ENCODE measurements at places on chromosomes 1 and 21.

GRCh38 chr1:2202843-2203601, 8.4 kb upstream of the FAAP20 start:
- no peak for DNase-seq

- no peak for DNase-seq
Observed at GRCh38 chr1:28971980-28972771, 57.8 kb downstream of the EPB41 start.

GRCh38 chr1:55827350-55827749, 612.2 kb upstream of the USP24 start:
- no peak for DNase-seq

DNA sequence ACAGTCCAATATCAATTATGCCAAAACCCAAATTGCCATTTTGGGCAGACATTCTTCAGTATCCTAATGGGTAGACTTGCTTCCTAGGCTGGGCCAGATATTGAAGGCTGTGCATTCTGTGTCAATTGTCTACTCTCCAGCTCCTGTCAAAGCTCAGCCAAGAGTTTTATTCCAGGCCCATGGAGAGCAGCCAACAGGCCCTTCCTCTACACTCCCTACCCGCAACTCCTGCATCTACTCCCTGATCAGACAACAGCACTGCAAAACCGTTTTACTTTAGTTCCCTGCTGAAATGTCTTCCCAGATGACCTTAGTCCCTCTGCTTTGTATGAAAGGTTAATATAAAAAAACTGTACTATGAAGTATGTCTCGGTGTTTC, 6.6 kb upstream of the ADORA3 start:
- DNase-seq, result no peak

GRCh38 chr1:183635099-183635605, 431 bp downstream of the ARPC5 start:
- DNase-seq, result peak; percentile 56

DNA sequence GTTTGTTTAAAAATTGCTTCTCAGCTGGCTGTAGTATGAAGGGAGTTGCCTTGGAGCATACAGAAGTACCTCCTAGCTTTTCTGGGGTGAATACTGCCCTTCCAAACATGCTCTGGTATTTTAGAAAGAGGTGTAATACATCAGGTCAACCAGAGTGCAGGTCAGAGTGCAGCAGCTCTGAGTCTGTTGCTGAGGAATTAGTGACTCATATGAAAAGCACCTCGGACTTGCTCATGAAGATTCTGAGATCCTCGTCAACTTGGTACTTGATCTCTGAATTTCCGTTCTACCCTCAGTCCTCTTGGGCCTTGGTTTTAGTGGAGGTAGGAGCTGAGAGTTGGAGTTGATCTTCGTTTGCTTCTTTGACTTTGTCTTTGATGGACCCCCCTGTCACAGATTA, 67.3 kb downstream of the NOS1AP start:
- DNase-seq, result no peak

- DNase-seq, result no peak
Observed at GRCh38 chr1:211318576-211319280, 7.9 kb upstream of the TRAF5 start.

DNA sequence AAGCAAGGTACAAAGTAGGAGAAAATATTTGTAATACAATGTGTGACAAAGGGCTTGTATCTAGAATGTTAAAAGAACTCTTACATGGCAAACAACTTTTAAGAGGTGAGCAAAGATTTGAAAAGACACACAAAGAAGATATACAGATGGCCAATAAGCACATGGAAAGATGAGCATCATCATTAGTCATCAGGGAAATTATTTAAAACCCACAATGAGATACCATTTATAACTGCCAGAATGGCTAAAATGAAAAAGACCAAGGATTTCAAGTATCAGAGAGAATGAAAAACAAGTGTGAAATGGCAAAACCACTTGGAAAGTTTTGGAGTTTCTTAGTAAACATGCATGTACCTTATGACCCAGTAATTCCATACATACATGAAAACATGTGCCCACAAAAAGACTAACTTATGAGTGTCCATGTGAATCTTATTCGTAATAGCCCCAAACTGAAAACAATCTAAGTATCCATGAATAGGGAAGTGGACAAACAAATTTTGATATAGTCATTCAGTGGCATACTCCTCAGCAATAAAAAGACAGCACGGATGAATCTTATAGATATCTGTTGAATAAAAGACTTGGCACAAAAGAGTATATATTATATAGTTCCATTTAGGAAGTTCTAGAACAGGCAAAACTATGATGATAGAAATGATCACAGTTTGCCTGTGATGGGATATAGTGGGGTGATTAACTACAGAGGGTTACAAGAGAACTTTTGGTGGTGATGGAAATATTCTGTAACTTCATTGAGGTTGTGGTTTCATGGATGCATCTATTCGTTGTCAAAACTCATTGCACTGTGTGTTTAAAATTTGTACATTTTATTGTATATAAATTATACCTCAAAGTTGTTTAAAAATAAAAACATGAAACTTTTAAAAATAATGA, 82.0 kb downstream of the DISP1 start:
- DNase-seq, result no peak

- DNase-seq, result no peak
Observed at GRCh38 chr1:198873696-198874230, 234.9 kb downstream of the PTPRC start.

DNA sequence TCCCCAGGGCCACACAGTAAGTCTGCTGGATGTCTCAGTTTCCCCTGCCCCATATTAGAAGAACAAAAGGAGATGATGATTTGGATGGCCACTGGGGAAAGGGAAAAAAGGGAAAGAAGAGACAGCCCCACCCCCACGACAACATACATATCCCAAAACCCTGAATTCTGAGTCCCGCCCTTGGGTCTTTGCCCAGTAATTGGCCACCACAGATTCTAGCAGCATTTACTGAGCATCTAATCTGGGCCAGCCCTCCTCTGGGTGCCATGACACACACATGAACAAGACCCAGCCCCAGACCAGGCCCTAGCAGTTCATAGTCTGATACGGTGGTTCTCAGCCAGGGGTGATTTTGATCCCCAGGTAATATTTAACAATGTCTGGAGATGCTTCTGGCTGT, 5.2 kb upstream of the TTC4 start:
- no peak for DNase-seq

DNA sequence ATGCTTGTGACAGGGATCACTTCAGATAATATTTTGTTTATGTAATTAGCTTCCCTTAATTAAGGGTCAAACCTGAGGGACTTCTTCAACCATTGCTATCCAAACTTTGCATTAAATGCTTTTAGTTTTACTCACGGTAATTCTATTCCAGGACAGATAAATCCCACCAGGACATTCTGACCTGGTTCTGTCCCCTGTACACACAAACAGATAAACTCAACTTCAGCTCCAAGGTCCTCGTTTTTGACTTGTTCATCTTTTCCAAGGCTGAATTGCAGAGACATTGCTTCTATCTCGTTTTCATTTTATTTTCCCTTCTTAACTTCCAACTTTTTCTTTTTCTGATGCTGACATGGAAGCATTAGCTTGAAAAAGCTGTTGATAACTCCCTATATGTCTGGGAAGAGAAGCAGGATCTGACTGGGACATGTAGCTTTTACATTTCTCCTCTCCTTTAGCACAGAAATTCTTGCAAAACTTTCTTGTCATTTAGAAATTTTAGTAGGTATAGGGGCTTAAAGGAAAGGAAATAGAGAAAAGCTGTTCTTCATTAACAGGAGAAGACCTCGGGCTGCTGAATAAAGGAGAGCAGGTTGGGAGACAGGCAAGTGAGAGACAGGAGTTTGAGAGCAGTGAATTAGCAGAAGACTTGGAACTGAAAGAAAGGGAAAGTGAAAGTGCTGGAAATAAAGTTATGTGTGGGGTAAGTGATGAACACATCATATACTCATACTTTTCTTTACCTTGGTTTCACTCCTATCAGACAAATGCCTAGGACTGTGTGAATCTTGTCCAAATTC, 231.7 kb upstream of the B3GALT2 start:
- no peak for DNase-seq

DNA sequence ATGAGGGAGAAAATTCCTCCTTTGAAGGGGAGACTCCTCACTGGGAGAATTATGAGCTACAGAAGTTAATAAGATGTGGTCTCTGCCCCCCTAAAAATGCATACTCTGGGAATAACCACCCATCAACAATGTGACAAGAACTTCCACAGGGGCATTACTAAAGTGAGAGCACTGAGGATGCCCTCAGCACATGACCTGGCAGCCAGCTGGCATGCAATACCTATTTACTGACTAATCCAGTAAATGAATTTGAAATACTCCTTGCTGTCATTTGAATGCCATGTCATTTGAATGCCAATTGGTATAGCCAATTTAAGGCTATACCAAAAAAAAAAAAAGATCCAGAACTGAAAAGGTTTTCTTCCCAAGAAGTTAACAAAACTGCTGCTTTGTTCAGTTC, 30.8 kb downstream of the PLPP3 start:
- DNase-seq, result no peak

GRCh38 chr1:207393610-207394009, 60.5 kb upstream of the CR2 start:
- DNase-seq, result no peak

GRCh38 chr1:22731924-22732720, 21.5 kb downstream of the EPHB2 start:
- no peak for DNase-seq

DNA sequence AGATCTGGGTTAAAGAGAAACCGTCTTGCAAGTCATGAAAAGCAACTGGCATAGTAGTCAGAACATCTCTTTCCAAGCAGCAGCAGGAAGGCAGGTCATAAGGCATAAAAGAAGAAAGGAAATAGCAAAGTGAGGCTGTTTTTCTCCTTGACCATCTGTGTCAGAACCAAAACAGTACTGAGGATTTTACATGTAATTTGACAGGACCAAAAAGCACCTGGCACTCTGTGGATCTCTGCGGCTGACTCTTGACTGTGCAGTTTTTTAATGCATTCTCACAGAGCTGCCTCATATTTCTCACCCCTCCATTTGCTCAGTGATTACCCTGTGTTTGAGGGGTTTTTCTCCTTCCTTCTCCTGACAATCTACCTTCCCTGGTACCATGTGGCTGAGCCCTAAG, 17.7 kb downstream of the TBX15 start:
- DNase-seq, result no peak

DNA sequence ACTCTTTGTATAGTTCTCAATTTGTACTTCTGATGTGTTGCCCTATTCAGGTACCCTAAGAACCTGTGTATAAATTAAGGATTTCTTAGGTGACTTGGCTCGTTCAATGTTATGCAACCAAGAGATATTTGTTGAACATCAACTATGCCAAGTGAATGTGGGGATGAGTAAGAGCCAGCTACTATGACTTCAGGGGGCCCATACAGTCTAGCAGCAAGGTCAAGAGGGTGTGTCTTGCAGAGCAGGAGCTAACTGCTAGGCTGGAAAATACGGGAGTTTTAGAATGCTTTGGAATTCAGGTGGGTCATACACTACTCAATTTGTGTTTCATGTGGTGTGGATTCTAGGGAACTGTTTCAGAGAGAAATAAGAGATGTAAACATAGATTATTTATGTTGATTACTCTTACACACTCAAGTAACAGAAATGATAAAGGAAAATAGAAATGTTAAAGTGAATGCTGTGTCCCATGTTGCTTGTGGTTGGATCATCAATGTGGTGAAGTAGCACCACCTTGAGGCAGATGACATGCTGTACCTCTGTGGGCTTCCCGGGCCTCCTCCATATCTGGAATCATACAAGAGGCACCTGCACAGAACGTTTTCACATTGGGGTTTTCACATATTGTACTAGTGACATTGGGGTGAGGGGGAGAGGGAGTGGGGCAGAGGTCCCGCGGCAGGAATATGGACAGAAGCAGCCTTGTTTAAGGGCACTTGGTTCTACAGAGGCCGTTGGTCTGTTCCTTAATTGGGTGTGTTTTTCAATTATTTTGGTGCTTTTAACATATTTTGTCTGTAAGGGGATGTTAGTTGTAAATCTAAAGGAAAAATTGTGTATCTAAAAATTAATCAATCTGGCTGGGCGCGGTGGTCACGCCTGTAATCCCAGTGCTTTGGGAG, 12.4 kb downstream of the ARPC5 start:
- peak; percentile 51 for DNase-seq

DNA sequence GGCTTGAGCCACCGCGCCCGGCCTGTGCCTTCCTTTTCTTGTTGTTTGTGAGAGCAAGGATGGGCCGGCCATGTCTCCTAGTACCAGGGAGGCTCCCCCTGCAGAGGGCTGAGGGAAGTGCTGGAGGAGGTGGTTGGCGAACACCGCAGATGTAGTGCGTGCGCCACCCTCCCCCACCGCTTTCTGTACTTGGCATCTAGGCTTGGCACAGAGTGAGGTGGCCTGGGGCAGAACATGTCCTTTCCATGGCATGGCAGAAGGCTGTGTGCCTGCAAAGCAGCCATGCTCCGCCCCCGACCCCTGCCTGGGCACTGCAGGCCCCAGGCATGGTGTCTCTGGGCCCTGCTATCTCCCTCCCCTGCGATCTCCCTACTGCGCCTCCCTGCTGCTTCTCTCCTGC, 30.7 kb downstream of the ALPL start:
- peak; percentile 31 for DNase-seq

GRCh38 chr1:8374812-8375211, 56.9 kb downstream of the SLC45A1 start:
- peak; percentile 40 for DNase-seq

- DNase-seq, result no peak
Observed at GRCh38 chr21:31707499-31707898, 24.4 kb downstream of the SCAF4 start.

- DNase-seq, result no peak
Observed at GRCh38 chr1:11641776-11642305, 12.4 kb downstream of the FBXO2 start.

DNA sequence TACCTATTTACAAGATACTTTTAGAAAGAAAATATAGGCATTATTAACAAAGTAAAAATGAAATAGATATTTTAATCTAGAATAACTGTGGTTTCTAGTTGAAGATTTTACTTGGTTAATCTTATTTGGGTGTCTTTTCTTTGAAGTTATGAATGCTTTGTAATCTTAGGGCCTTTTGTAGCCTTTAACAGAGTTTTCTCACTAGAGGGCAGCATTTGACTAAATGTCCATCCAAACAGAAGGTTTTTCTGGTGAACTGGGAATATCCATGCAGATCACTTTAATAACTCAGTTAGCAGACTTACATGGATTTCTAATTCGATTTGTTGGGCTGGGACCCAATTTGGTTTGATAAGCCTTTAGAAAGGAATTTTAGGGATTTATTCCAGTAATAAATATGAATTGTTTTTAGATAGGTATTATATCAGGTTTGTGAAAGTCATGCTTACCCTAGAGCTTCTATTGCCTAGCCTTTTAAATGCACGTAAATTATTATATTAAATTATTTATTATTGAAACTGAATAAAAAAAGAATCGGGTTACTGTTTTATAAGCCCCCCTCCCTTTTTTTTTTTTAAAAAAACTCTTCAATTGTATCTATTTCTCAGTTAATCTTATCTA, 119.7 kb downstream of the ZNF326 start:
- no peak for DNase-seq

GRCh38 chr1:81596341-81596740, 204.4 kb upstream of the ADGRL2 start:
- DNase-seq, result no peak

GRCh38 chr21:44742418-44743153, 31.2 kb upstream of the TSPEAR start:
- no peak for DNase-seq

DNA sequence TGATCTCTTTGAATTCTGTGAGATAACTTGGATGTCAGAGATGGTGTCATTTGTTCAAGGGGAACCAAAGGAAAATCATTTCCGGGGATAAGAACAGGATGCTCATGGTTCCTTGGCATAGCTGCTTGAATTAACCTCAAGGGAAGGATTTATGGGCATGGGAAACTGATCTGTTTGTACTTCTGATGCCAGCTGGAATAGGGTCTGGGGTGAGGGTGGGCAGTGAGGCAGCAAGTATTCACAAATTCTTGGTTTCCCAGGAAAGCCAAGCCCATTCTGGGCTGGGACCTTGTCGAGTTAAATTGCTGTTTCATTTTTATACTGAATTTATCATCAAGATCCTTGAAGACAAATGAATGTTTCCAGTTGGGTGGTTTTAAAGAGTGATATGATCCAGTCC, 14.1 kb downstream of the INTS3 start:
- no peak for DNase-seq
